ENCODE measurements at places on chromosomes 4 and X. TPM values are rescaled to one million over a fixed set of nuclear protein-coding genes. Genes with fewer than 3 reads are reported as not detected.
A peak's percentile ranks its signal among the peaks of the same experiment; 100 is the strongest.

DNA sequence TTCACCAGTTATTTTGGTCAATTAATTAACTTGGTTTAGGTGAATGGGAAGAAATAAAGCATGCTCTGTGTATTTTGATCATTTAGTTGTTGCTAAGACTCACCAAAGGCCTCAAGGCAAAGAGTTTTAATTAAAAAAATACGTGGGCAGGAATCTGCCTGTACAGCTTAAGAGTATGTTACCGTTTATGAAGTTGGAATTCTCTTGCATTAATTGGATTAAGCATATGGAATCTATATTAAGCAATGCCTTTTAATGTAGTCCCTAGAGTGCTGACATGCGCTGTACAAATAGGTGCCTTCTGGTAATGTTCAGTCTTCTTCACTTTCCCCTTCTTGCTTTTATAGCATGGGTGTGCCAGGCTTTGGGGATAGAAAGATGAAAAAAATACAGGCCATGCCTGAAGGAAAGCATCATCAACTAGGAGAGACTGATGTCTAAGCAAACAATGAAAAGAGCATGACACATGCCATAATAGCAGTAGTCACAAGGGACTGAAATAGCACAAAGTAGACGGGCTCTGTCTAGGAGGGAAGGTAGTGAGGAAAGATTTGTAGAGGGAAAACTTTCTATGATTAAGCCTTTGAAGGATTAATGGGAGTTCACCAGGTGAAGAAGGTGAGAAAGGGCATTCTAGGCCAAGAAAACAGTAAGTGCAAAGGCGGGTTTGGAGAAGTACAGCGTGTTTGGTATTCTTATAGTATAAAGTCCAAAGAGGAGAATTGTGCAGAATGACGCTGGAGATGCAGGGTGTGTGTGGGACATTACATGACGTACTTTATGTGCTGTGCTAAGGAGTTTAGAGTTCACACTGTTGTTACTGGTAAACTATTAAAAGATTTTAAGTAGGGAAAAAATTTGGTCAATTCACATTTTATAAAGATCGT lies 226.1 kb upstream of the ANXA3 start:
- H3K27me3 ChIP-seq: no peaks in the 10 kb centered on the region
- H3K36me3 ChIP-seq: no peaks in the 10 kb centered on the region
- no peaks in the 10 kb centered on the region for H3K4me1 ChIP-seq
- DNase-seq: no peak

GRCh38 chr4:36426741-36427140 lies 145.3 kb downstream of the DTHD1 start:
- H3K4me3 ChIP-seq: no peak overlapping the region
- H3K27ac ChIP-seq: no peak overlapping the region
- H3K4me1 ChIP-seq: no peaks in the 10 kb centered on the region
- DNase-seq: no peak

KLHL8 gene
- total RNA-seq: 14.9 TPM

DNA sequence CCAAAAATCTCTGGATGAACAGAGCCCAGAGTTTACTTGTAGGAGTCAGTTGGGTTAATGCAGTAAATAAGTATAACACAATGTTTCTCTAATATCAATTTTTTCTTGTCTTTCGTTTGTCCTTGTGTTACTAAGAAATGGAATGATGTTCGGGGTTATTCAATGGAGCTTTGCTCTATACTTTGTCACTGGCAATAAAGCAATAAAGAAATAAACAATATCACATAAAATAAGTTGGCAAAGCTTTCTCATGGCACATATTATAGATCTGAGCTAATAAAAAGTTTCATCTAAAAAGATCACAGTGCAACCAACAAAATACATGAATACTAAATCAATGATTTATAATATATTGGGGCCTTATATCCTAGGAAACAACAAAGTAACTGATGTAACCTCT lies 32.7 kb downstream of the INPP4B start:
- H3K4me1 ChIP-seq: peaks cover 23% of the 10 kb centered on the region
- no peak overlapping the region for H3K27ac ChIP-seq
- no peaks in the 10 kb centered on the region for H3K27me3 ChIP-seq
- no peak overlapping the region for H3K4me3 ChIP-seq
- no peak for DNase-seq
- peaks cover 6% of the 10 kb centered on the region for H3K36me3 ChIP-seq

- peak overlapping the region; percentile 19 for H3K27ac ChIP-seq
- no peaks in the 10 kb centered on the region for H3K27me3 ChIP-seq
- DNase-seq: no peak
- H3K4me3 ChIP-seq: no peak overlapping the region
These were observed 17.5 kb downstream of the RFC1 start for GRCh38 chr4:39348371-39349315.

- no peak for DNase-seq
- no peak overlapping the region for H3K27ac ChIP-seq
These were observed 24.9 kb downstream of the RGS12 start for GRCh38 chr4:3317656-3318211.

GRCh38 chr4:77194366-77194765 lies 37.4 kb downstream of the CCNG2 start:
- no peaks in the 10 kb centered on the region for H3K4me1 ChIP-seq
- no peak for DNase-seq
- H3K27me3 ChIP-seq: no peaks in the 10 kb centered on the region
- no peaks in the 10 kb centered on the region for H3K36me3 ChIP-seq

DNA sequence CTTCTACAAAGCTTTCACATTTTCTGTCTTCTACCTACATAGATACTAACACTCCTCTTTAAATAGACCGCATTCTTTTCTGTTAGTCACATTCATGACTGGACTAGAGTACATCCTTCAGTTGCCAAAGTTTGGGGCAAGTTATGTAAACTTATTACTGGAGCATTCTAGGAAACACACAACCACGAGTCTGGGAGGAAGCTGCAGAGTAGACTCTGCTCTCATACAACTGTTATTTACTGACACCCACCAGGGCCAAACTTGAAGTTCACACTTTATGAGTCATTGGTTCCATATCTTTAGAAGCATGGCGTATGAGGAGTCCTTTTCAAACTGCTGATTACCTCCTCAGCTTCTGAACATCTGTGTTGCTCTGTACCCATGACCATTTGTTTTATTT lies 87.0 kb downstream of the RNF150 start:
- no peaks in the 10 kb centered on the region for H3K27me3 ChIP-seq
- no peak overlapping the region for H3K27ac ChIP-seq
- H3K4me1 ChIP-seq: no peaks in the 10 kb centered on the region
- peak; percentile 82 for DNase-seq
- H3K36me3 ChIP-seq: no peaks in the 10 kb centered on the region

DNA sequence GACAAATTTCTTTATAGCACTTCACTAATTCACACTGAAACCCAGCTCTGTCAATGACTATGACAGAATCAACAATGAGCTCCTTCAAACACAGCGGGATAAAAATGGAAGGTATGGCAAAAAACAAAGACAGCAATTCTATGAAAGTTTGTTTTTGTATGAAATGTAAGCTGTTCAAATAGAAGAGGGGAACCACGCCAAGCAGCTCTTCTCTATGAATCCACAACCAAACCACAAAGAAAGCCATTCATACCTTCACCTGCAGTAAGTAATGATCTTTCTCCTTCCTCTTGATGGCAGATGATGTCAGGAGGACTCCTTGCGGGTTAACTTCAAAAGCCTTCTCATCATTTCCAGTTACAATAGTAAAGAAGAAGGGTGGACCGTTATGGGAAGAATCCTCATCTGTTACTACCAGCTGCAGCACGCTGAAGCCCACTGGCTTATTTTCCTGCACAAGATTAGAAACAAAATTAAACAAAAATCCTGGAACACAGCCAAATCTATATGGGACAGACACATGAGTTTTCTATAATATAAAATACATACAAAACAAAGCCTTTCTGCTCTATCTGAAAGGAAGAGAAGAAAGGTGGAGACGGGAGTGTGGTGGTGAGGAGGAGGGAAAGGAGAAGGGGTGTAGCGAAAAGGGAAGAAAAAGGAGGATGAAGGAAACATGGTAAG lies 48.9 kb upstream of the MTNR1A start:
- H3K4me1 ChIP-seq: peaks cover 19% of the 10 kb centered on the region
- H3K27ac ChIP-seq: peak overlapping the region; percentile 62
- H3K4me3 ChIP-seq: no peak overlapping the region
- H3K27me3 ChIP-seq: no peaks in the 10 kb centered on the region
- H3K36me3 ChIP-seq: peaks cover 93% of the 10 kb centered on the region

DNA sequence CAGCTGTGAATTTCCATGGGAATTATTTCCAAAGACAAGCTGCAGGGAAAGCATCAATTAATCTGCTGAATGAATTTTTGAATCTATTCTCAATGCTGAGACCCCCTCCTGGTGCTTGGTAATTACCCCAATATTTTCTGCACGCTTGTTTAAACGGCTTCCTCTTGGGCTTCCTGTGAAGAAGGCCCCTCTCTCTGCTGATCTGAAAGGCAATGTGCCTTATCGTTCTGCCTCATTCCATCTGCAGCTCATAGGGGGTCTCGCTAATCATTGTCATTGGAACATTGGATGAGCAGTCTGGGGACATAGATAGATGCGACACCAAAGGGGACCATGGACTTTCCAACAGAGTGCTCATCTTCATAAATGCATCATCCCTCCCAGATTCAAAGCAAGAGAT lies 851.6 kb downstream of the PDHA2 start:
- H3K27me3 ChIP-seq: no peaks in the 10 kb centered on the region
- H3K4me1 ChIP-seq: peaks cover 6% of the 10 kb centered on the region
- H3K36me3 ChIP-seq: no peaks in the 10 kb centered on the region
- no peak for DNase-seq
- H3K4me3 ChIP-seq: no peak overlapping the region
